Memory B cell (primary cell): ENCODE measurements at places on chromosomes 1 and 21.

GRCh38 chr21:45557616-45558043 lies 15.4 kb upstream of the SLC19A1 start:
- DNase-seq = no peak

GRCh38 chr1:37755290-37755689 lies 9.6 kb downstream of the EPHA10 start:
- no peak for DNase-seq

DNA sequence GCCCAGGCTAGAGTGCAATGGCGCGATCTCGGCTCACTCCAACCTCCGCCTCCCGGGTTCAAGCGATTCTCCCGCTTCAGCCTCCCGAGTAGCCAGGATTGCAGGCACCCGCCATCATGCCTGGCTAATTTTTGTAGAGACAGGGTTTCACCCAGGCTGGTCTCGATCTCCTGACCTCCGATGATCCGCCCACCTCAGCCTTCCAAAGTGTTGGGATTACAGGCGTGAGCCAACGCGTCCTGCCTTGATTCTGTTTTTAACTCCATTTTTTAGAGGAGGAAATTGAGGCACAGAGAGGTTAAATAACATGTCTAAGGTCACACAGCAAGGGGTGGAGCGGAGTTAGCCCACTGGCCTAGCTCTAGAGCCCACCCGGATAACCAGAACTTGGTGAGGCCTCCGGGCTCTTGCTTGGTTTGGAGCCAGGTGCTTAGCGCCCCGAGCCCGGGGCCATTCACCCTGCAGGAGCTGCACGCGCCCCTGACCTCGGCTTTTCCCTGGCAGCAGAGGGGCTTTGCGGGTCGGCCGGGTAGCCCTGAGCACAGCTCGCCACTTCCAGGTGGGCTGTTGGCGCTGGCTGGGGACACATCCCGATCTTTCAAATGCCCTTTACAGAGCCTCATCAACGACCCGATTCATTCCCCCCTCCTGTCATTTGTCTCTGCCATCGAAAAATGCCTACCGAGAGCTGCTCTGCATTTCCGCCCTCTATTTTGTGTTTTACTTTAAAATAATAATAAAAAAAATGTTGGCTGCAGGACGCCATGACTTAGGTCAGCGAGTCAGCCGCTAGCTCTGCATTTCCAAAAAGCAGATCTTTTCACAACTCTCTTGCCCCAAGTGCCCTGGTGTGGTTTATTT lies 11.2 kb downstream of the SIM2 start:
- DNase-seq = no peak

DNA sequence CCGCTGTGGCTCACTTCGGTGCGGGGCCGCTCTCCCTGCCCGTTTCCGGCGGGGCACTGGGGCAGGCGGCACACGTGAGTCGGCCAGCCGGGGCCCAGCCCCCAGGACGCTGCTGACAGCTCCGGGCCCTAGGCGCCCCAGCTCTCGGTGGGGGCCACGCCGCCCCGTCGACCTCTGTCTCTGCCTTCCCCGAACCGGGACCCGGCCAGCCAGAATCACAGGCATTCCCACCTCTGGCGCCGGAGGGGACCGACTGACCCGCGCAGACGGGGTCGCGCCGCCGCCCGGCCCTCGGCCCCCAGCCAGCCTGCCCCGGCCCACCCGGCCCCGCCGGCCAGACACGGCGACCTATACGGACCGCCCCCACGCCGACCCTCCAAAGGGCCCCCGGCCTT lies 755 bp downstream of the SCMH1 start:
- DNase-seq = peak; percentile 49

DNA sequence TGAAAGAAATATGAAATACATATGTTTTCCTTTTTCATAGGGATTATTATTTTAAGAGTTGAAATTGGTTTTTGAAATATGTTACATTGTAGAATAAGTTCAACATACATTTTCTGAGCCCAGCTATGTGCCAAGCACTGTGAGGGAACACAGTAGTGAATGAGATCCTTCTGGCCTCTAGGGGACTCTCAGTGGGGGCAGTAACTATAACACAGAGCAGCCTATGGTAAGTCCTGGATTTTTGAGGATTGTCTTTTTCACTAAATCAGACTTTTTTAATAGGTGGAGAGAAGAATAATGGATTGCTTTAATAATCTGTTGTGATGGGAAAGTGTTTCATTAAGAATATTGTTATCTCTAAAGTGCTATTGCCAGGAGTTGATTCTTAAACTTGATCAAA lies 2.4 kb downstream of the DNAJC6 start:
- no peak for DNase-seq

- DNase-seq = no peak
These were observed 171.9 kb upstream of the NR5A2 start for GRCh38 chr1:199855580-199855979.

DNA sequence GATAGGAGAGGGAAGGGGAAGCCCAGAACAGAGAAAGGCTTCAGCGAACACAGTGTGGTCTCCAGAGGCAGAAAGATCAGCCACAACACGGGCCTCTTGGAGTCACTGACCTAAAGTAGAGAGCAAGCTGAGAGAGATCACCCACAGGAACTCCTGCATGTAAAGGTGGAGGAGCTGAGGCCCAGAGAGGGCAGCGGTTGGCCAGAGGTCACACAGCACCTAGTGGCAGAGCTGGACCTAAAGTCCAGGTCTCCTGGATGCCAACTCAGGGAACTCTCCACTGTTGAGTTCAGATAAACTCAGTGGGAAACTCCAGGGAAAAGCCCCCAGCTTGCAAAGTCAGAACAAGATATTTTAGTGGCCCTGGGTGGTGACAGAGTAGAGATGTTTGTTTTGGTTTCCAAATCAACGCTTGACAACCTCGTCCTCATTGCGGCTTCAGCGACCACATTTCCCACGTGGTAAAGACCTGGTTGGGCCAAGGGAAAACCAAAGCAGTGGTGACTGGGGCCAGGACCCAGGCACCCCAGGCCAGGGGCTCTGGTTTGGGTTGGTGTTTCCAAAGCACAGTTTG lies 4.6 kb downstream of the IFFO2 start:
- peak; percentile 60 for DNase-seq

- no peak for DNase-seq
These were observed 64.9 kb upstream of the PRRX1 start for GRCh38 chr1:170599033-170599432.

DNA sequence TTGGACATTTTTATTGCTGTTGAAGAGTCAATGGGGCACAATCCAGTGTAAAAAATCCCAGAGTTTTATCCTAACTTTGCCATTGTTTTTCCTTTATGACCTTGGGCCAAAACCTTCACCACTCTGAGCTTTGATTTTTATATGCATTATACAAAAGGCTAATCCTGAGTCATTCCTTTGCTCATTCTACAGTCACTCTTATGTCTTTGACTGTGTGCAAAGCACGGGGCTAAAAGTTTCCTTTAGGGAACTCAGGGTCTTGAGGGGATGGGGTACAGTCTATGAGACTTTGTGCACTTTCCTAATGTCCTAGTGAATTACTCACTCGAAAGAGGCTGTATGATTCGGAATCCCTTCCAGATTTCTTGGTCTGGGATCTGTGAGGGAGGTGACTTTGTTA lies 543.2 kb upstream of the CAMK1G start:
- DNase-seq = no peak

DNA sequence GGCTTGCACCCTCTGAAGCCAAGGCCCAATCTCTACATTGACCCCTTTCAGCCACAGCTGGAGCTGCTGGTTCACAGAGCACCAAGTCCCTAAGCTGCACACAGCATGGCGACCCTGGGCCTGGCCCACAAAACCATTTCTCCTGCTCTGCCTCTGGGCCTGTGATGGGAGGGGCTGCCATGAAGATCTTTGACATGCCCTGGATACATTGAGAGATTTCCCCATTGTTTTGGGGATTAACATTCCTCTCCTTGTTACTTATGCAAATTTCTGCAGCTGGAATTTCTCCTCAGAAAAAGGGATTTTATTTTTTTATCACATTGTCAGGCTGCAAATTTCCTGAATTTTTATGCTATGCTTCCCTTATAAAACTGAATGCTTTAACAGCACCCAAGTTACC lies 235.8 kb downstream of the COL11A1 start:
- no peak for DNase-seq

GRCh38 chr1:186461014-186461413 lies at the start of gene PDC:
TSS of gene PDC (minus strand) at chr1:186461114. CDS start at chr1:186449459, 11,655 bp downstream.
- DNase-seq = no peak

- no peak for DNase-seq
These were observed 5.8 kb downstream of the ID3 start for GRCh38 chr1:23553231-23554126.

DNA sequence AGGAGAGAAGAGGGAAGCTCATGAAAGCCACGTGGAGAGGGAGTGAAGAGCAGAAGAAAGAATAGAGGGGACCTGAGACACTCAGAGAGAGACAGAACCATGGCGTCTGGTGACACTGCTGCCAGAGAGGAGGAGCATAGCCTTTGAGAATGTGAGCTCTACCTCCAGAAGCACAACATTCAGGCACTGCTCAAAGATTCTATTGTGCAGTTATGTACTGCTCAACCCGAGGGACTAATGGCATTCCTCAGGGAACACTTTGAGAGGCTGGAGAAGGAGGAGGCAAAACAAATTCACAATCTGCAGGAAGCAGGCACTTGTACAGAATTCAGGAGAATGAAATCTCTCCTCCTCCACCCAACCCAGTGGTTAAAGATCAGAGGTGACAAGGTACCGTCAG lies 45.1 kb downstream of the BTBD8 start:
- no peak for DNase-seq

DNA sequence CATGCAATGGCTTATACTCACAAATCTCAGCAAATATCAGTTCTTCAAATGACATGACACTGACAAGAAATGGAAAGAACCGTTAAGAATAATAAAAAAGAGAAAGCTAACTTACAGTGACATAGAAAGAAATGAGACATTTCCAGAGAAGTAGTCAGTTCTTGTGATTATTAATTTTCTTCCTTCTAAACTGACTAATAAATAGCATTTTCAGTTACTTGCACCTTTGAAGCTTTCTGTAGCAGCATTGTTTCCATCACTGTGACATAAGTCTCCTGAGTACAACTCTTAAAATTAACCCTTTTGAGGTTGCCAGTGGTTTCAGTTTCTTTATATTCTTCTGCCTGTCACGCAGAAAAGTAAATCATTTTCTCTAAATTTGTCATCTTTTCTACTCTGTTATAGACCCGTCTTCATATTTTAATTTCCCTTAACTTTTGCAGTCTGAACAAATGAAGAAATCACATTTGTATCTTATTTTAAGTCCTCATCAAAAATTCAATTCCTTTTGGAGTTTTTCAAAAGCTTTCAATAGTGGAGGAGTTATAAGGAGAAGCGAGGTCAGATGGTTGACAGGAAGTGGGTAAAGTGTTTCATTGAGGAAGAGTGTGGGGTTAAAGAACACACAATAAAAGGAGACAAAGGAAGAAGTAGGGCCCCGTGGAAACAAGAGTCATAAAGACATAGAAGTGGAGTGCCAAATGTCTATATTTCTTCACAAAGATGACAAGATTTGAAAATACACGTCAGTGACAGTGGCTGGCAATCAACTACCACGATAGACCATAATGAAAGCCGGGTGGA lies 57.9 kb upstream of the S1PR1 start:
- no peak for DNase-seq

- DNase-seq = no peak
These were observed 146.4 kb upstream of the BEND5 start for GRCh38 chr1:48923116-48923515.

DNA sequence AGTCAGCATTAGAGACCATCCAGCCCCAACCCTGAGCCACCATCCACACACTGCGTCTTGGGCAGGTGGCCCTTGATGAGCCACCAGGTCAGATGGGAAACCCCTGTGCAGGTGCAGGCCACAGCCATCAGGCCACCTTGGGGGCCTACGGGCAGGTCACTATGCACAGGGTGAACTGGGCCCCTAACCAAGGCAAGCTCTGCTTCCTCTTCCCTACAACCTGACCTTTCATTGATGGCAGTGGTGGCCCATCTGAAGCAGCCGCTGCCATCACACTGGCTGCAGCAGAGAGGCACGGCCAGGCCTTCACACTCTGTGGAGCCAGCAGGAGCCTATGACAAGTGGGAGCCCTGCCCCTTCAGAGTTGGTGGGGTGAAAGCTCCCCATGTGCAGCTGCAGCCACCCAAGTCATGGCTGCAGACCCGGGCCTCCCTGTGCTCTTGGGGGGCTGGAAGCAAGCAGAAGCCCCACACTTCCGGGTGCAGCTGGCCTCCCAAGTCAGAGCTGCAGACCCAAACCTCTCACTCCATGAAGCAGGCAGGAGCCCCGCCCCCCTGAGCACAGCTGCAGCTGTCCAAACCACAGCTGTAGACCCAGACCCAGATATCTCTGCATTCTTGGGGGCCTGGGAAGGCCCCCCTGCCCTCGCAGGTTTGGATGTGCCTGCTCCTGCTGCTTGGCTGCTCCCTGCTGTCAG lies 681.5 kb downstream of the MATN1 start:
- no peak for DNase-seq
